Left cardiac atrium (tissue), 4 donors: ENCODE measurements at places on chromosomes 7 and 10.

- no peak for DNase-seq
Measured at GRCh38 chr7:15554081-15554480, 7.7 kb downstream of the AGMO start.

- DNase-seq, result no peak
Measured at GRCh38 chr7:41889040-41889439, 186.2 kb upstream of the INHBA start.

GRCh38 chr7:118793582-118793981, 569.1 kb downstream of the ANKRD7 start:
- DNase-seq, result no peak

GRCh38 chr7:22220941-22221340, 136.0 kb downstream of the RAPGEF5 start:
- no peak for DNase-seq

GRCh38 chr10:10223131-10223530, 794.5 kb upstream of the CELF2 start:
- DNase-seq, result no peak

- DNase-seq, result no peak
Measured at GRCh38 chr10:80786322-80786721, 248.6 kb downstream of the SH2D4B start.

DNA sequence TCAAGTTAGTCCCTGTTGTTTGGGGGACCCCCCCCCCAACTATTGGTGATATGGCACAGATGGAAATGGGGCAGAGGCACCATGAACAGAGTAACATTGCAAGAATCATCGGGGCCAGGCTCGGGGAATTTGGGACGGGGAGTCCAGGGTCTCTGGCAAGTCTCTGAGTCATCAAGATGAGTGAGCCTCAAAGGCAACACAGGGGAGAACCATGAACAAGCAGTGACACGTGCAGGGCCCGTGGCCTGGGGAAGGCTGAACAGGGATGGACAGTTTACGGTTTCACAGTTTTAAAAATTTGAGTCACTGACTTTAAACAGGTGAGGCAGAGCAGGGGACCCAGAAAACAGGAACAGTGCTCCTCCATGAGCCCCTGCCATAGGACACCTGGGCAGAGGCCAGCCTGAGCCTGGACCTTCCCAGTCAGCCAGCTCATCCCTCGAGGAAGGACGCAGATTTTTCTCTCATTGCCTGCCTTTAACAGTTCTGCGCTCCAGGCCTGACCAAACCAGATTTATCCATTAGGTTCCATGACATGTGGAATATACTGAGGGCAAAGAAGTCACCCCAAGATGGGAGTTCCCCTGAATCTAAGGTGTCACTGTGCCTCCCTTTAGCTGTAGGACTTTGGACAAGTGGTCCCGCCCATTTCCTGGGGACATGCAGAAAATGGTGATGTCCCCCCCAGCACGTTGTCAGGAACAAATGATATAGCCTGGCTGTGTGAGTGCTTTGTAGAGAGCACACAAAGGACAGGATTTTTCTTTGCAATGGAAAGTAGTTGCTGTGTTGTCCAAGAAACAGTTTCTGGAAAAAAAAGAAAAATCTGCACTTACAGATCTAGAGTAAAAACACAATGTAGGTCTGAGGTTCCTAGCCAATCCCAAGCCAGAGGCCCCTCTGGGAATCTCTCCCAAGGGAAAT, 23.8 kb downstream of the CHST15 start:
- no peak for DNase-seq

DNA sequence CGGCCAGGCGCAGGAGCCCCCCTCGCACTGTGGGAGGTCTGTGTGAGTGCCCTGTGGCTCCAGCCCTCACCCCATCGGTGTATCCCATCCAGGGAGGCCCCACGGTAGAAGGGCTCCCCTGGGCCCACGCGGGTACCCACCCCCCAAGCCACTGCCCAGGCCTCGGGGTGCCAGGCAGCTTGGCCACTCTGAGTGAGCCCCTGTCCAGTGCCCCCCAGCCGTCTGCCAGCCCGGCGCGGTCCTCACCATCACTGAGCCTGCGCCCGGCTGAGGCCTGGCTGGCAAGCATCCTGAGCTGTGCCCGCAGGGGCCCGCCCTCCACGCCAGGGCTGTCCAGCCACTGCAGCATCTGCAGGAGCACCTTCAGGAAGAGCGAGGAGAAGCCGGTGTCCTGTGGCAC, 19.2 kb upstream of the MICALL2 start:
- no peak for DNase-seq

GRCh38 chr10:34286136-34286739, 528.9 kb downstream of the PARD3 start:
- no peak for DNase-seq

GRCh38 chr7:99677013-99677647, 2.7 kb downstream of the CYP3A5 start:
- DNase-seq, result no peak

DNA sequence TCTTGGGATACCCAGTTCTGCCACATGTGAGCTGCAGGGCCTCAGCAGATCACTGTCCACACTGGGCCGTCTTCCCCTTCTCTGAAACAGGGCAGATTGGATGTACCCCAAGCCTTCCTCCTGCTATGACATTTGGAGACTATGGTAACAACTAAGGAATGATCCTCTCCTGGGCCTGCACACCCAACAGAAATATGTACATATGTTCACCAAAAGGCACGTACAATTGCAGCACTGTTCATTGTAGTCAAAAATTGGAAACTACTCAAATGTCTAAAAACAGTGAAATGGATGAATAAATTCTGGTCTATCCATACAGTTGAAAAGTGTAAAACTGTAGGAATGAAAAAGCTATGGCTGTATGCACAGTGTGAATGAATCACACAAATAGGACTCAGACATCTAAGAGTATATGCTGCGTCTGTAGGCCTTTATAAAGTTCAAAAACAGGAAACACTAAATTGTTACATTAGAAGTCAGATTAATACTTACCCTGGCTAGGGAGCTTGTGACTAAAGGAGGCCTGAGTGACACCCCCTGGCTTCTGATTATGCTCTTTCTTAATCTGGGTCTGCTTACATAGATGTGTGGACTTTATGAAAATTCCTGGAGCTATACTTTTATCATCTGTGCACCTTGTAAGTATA, 16.1 kb upstream of the XPNPEP1 start:
- DNase-seq, result no peak

DNA sequence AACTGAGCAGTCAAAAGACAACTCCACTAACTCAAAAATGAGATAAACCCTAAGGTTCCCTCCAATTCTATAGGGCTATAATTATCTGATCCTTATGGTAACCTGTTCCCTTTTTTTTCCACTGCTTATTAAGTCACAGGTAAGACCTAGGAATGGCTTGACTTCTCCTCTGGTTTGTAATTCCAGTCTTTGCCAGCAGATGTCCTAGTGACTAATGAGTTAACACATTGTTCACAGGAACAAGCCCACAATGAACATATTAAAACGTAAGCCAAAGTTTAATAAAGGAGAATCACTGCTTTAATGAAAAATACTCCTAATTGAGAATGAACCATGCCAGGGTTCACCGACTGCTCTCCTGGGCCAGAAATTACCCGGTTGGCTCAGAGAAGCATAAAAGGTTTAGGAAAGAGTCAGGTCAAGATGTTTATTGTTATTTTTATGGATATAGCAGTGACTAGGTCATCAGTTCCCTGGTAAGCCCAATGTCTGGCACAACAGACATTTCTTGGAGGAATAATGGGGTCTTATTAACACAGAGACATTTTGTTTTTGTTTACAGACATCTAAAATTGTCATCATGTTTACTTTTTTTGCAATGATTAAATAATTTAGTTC, 120.1 kb downstream of the ELAPOR2 start:
- no peak for DNase-seq

DNA sequence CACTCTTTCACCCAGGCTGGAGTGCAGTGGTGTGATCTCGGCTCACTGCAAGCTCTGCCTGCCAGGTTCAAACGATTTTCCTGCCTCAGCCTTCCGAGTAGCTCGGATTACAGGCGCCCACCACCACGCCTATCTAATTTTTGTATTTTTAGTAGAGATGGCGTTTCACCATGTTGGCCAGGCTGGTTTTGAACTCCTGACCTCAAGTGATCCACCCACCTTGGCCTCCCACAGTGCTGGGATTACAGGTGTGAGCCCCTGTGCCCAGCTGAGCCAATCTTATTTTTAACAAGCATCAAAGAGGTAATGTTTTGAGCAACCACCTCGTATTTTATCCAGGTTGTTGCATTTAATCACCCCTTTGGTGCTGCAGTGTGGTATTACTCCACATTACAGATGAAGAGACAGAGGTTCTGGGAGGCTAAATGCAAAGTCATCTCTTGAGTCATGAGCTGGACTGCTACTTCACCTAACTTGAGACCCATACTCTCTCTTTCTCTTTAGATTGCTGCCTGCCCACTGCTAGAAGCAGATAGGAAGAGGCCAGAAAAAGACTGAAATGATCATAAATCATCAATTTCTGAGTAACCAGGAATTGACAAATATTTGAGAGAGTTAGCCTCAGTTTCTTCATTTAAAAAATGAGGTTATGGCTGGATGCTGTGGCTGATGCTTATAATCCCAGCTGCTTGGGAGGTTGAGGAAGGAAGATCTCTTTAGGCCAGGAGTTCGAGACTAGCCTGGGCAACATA, 116.2 kb downstream of the CAMK1D start:
- DNase-seq, result no peak

DNA sequence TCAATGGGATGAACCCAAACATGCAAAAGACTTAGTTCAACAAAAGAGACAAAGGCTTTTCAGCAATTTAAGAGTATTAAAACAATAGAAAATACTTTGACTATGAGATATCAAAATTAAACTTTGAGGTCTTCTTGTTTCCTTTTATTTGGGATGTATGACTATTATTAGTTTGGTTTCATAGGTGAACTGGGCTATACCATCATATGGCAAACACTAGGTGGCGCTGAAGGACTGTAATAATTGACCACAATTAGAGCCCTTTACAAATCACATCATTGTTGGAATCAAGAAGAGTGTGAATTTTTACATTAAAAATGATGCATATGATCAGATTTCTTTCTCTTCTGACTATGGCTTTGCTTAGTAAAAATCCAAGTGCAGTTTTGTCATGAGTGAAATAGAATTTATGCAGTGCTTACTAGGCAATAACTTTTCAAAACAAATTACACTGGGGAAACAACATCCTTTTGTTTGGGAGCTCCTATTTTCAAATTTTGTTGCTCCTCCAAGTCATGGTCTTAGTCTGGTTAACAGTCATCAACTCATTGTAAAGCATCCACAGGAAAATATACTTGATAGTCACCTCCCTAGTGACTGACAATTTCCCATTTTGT, 14.7 kb upstream of the NXPH1 start:
- DNase-seq, result peak; percentile 34

- no peak for DNase-seq
Measured at GRCh38 chr7:148242294-148242821, 348.2 kb upstream of the C7orf33 start.
